ENCODE measurements at places on chromosomes 3 and 15.

- no peak for DNase-seq
Measured at GRCh38 chr3:128491691-128491940, 1.4 kb downstream of the GATA2 start.

DNA sequence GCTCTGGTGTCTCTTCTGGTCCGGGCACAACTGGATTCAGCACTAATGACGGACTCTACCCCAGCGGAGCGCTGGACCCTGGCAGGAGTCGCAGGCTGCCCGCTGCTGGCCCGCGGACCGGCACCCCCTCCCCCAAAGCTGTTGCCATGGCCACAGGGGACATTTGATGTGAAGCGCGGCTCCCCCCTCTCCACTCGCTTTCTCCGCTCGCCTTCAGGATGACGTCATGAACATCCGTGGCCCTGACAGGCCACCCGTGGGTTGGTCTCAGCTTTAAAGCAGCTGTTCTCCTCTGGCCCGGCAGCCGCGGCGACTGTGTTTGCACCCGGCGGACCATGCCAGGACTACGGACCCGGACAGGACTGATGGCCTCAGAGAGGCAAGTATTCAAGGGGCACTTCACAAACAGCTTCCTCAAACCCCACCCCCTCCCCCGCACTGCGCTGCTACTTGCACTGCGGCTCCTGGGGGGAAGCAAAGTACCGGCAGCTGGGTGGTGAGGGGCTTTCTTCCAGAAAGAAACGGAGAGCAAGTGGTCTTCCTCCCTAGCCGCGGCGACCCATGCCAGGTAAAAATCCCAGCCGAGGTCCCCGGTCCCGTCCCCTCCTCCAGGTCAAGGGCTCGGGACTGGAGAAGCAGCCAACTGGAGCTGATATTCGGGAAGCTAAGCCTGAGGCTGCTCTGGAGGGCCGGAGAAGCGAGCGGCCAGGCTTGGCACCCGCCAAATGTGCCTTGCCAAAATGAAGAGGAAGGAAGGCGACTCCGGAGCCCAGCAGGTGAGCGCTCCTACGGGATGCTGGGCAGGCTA is 16.6 kb upstream of the AEN start:
- DNase-seq: no peak

DNA sequence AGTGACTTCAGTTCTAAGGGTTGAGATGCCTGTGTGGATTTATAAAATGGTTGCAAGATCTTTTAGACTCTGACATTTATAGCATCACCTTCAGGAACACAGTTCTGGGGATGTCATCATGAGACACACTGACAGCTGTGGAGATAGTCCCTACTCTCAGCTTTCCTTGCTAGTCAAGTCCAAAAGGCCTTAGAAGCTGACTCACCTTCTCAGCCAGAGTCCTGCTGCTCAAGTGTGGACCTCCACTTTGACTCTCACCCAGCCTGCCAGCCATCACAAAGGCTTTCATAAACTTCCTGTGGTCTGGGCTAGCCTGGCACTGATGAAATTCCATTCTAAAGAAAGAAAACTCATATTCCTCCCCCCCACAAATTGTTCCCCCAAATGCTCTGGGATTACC is 44.8 kb downstream of the TMEM39A start:
- DNase-seq: no peak

- no peak for DNase-seq
Measured at GRCh38 chr15:57190208-57190607, 186.1 kb upstream of the CGNL1 start.

DNA sequence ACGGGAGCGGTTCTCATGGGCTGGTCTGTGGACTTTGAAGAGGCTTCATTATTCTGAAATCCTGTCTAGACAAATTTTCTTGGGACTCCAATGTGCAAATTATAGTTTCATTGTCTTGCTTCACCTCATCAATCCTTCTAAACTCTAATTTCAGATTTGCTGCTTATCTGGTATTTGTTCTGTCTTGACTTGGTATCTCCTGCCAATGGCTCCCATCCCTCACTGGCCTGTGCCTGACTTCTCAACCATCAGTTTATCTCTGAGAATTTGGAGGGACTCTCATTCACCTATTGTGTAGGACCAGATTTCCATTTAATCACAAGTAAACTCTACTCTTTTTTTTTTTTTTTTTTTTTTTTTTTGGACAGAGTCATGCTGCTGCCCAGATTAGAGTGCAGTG is 960.2 kb upstream of the NR2F2 start:
- no peak for DNase-seq

- no peak for DNase-seq
Measured at GRCh38 chr3:115022199-115022598, 124.9 kb downstream of the ZBTB20 start.

All from Caki2 (cell line).